ENCODE measurements at places on chromosomes 1 and 21.

DNA sequence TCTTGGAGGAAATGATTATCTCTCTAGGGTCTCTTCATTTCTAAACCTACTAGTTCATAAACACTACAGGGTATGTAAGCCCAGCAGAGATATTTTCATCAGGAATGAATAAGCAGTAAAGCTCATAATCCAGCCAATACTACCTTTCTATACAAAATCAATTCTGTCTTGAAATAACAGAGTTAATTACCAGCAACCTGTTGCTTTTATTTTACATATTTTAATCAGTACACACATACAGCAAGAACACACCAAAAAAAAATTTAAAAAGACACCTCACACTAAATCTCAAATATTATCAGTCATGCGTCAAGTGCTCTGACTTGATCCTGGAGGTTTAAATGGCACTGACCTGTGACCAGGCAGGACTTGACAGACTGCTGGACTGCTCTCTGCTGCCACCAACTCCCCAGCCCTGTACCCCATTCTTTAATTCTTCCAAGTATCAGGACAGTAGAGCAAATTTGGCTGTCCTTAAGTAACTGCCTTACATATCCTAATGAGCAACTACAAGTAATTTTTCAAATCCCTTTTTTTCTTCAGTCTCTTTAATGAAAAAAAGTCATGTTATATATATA lies 98.5 kb downstream of the CDC42BPA start:
- no peak for DNase-seq

DNA sequence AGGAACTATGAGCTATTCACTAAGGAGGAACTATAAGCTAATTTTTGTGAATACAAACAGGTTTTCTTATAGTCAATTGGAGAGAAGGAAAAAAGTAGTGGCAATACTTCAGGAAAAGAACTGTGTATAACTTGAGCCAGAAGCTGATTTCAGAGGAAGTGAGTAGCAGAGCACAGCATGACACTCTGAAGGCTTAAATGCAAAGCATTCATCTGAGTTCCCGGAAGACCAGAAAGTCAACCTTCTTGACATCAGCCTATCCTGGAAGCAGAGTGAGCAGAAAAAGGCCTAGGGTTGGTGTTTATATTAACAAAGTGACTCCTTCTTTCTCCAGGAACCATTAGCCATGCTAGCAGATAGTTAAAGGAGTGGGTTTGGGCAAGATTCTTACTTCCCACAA lies 545.2 kb downstream of the MRPL39 start:
- no peak for DNase-seq

- DNase-seq = no peak
Observed at GRCh38 chr1:228989992-228990827, 254.9 kb downstream of the RHOU start.

GRCh38 chr1:246691622-246692495 lies 32.4 kb upstream of the SCCPDH start:
- DNase-seq = no peak

DNA sequence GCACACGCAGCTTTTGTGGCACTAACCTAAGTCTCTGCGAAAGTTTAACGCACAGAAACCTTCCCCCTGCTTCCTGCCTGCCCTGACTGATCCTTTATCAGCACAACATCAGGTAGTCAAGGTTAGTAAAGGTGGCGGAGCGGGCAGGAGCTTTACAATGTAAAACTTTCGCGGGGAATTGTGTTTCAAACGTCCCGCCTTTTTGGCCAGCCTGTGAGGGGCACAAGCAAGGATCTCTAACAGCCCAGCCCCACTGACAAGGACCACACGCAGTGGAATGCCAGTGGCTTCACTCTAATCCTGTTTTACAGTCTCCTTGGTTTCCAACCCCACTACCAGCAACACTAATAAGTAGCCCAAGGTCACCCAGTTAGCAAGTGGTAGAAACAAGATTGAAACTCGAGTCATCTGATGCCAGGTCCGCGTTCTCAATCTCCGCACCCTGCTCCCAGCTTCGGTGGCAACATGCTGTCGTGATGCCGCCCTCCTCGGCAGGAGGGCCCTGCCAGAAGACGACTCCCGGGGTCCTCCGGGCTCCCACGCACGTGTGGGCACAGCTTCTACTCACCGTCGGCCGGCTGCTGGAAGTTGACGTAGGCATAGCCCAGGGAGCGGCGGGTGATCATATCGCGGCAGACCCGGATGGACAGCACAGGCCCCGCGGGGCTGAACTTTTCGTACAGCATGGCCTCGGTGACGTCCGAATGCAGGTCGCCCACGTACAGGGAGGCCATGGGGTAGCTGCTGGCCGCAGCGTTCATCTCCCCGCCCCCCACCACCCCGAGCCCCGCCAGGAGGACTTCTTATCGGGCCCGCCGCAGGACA lies 1.2 kb downstream of the PABPC4 start:
- no peak for DNase-seq

DNA sequence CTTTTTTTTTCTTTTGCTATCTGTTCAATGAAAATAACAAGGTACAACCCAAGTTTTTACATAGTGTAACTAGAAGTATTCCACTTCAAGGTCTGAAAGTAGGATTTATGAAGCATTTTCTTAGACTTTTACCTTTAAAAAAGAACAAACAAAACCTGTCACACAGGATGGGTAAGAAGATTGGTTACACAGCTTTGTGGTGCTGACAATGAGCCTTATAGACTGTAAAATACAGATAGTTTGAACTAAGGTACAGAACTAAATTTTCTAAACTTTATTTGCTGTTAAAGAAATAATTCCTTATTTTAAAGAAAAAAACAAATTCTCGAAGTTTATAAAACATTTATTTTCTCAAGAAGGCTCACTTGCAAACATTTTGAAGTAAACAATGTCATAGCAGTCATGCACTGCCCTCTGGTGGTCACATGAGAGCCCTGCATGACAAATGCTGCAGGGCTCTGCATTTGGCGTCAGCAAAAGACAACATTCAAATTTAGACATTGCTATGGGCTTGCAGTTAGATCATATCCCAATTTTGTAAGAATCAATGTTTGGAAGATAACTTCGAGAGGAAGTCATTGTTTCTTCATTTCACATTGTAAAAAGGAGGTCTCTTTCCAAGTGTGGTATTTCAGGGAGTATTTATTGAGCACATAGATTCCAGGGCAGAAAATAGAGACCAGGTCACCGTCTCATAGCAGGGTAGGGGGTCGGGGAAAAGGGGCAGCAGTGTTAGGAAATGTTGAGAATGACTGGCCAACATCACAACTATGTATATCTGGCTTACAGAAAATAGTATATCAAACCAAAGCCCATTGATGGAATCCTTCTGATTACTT lies 115.3 kb upstream of the FMN2 start:
- DNase-seq = no peak

- DNase-seq = no peak
Observed at GRCh38 chr1:21219674-21220073, 43.0 kb upstream of the EIF4G3 start.

DNA sequence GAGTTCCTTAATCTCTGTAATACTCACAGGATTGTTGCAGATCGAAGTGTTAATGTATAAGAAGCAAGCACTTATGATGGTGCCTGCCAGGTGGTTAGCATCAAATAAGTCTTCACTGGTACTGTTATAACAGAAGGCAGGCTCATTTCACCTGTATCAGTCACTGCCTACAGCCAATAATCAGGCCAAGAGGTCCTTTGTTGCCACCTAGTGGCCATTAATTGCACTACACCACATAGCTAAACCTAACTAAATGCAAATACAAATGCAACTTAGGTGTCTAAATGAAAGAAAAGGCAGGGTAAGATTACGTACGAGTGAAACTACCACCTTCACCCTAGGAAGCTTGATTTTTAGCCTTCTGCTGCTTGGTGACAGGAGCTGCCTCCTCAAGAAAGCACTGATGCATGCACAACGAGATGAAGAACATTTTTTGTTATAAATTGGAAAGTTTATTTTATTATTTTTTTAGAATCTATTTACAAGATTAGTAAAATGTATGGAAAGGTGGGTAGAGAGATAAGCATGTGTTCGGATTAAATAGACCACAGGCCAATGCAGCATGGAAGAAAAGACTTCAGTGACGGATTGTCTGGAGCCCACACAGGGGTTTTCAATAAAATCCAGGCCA lies 334.8 kb upstream of the CAMK1G start:
- DNase-seq = no peak

- no peak for DNase-seq
Observed at GRCh38 chr1:119347858-119348257, 20.7 kb upstream of the HAO2 start.

GRCh38 chr1:20578721-20579395 lies 10.0 kb upstream of the CDA start:
- DNase-seq = no peak

DNA sequence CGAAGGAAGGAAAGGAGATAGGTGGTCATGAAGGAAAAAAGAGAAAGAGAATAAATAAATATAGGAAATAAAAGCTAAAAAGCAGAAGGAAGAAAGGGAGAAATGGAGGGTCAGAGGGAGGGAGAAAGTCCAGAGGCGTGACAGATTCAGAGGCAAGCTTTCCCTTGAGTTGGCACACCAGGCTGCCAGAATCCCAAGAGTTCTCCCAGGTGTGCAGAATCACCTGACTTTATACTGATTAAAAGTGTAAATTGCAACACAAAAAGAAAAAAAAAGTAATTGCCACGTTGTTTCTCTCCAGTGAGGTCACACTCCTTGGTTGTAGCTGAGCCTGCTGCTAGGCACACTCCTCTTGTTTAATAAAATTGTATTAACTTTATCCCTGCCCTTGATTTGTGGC lies 669.9 kb upstream of the PKN2 start:
- DNase-seq = no peak

GRCh38 chr1:21924503-21925005 lies 12.6 kb downstream of the HSPG2 start:
- DNase-seq = no peak

GRCh38 chr1:199269241-199269640 lies 630.4 kb downstream of the PTPRC start:
- no peak for DNase-seq

DNA sequence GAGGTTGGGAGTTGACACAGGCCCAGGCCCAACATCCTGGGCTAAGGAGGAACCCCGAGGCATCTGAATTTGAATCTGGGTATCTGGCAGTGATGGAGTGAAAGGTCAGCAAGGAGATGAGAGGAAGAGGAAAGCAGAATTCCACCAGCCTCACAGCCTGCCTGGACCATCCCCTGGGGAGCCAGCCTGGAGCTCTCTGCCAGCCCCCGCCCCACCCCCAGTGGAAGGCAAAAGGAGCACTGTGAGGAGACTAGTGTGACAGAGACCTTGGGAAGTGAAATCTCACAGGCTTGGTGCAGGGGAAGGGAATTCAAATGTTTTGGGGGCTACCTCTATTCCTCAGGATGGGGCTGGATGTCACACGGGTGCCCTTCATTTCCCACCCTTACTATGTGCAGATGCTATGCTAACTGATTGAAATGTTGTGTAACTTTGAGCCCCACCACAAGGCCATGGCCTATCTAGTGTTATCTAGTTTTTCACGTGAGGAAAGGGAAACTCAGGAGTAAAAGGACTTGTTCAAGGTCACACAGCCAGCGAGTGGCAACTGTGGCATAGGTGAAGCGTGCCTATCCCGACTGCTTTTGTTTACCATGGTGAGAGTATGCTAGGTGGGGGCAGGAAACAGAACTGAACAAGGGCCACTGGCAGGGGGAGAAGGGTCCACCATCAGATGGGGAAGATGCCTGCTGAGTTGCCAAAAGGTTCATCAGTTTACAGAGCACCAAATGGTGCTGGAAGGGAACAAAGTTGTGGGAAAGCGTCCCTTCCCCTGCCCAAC lies 29.8 kb downstream of the AHDC1 start:
- no peak for DNase-seq

DNA sequence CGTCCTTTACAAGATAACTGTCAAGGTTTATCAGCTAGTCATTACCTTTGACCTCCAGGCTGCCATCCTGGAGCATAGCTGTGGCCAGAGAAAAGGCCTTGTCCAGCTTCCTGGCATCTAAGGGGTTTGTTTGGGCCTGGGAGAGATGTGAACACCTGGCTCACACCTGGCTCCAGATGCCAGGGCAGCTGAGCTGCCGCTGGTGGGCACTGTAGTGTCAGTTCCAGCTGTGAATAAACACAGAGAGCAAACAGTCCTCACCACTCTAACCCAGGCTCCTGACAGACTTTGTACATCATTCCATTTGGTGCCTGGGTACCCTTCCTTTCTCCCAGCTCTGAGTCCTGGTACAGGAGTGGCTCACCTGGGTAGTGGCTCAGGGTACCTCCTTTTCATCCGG lies 14.3 kb upstream of the KCNA10 start:
- no peak for DNase-seq

DNA sequence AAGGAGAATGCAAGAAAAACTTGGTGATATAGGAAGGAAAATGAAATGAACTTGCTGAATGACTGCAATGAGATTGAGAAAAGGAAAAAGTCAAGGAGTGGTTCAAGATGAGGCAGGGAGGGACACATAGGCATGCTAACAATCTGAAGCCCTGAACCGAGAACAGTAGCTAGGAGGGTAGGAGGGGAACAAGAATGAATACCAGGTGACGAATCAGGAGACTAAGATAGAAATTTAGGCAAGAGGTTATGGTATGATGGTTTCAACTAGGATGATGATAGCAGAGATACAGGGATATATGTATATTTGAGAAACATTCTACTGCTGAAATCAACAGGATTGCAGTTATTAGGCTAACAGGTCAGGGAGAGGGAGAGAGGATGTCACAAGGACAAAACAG lies 44.1 kb downstream of the SMYD3 start:
- DNase-seq = no peak

DNA sequence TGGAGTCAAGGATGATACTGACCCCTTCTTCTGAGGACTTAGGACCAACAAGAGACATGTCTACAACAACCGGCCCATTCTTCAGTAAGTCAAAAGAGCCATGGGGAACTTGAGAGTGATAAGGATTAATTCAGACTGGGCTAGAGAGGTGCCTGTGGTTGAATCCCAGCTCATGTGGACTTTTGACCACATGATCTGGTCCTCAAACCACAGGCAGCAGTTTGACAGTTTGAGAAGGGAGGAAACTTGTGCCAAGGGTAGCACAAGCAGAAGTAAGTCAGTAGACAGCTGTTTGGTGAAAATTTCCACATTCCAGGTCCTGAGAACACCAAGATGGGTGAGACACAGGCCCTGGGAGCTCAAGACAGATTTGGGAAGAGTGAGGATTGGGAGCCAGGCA lies 19.8 kb downstream of the SH3BP5L start:
- no peak for DNase-seq

DNA sequence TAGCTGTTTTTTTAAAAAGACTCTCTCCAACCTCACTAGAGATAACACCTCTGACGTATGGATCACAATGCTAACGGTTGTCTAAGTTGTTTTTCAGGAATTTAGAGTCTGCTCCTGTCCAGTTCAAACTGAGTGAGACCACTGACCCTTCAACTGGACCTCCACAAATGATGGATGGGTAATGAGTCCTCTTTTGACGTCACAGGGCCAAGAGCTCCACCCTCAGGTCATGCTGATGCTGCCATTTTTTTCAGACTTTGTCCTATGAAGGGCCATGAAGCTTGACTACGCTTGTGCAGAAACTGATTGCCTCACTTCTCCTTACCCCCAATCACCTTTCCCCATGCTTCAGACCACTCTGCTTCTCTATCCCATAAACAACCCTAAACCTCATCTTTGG lies 16.6 kb downstream of the GRIK3 start:
- DNase-seq = no peak

GRCh38 chr1:59046730-59047157 lies 250.2 kb upstream of the FGGY start:
- no peak for DNase-seq

- no peak for DNase-seq
Observed at GRCh38 chr1:25450891-25451290, 20.2 kb downstream of the MACO1 start.

All from GOT3 (cell line).